GDM1 (cell line): ENCODE measurements at places on chromosomes 11 and 22.

- no peak for DNase-seq
Observed at GRCh38 chr22:46596819-46597218, 23.4 kb upstream of the GRAMD4 start.

GRCh38 chr22:41367039-41367679 lies 14.6 kb upstream of the TEF start:
- no peak for DNase-seq

DNA sequence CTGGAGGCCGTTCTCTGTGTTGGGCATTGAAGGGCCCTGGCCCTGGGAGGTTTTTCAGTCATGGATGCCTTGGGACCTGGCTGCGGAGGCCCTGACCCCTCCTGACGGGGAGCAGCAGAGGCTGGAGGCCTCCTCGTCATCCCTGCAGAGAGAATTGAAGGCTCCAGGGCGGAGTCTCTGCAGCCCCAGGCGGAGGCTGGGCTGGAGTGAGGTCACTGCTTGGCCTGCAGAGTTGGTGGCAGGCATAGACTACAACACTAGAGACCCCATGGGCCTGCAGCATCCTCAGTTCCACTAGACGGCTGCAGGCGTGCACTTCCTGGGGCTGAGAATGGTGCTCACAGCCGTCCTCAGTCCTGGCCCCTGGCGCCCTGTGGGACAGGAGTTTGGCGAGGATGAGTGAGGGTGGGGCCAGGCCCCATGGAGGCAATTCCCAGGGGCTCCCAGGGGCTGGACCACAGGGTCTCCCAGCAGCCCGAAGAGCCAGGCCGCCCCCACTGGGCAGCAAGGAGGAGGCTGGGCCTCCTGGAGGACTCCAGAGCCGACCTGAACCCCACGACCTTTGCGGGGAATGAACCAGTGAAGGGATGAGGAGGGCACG lies 1194.9 kb downstream of the BRD1 start:
- no peak for DNase-seq

DNA sequence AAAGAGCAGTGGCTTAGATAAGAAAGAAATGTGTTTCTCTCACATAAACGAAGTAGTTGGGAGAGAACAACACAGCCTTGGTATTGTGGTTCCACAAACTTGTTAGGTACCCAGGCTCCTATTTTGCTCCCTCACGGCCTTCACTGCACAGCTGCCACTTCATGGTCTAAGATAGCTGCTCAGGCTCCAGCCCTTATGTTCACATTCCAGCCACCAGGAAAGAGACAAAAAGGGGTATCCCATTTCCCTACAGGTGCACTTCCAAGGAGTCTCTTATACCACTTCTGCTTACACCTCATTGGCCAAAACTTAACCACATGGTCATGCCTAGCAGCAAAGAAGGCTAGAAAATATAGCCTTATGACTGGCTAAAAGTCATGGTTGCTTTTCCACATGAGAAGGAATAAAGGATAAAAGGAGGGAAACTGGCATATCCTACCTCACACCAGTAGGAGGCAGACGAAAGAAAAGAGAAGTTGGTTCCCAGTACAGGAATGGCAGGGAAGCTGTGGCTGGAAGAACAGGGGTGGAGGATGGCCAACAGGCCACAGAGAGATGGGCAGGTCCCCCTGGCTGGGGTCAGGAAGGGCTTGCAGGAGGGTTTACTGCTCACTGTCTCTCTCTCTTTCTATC lies 5.4 kb upstream of the HDHD5 start:
- no peak for DNase-seq

DNA sequence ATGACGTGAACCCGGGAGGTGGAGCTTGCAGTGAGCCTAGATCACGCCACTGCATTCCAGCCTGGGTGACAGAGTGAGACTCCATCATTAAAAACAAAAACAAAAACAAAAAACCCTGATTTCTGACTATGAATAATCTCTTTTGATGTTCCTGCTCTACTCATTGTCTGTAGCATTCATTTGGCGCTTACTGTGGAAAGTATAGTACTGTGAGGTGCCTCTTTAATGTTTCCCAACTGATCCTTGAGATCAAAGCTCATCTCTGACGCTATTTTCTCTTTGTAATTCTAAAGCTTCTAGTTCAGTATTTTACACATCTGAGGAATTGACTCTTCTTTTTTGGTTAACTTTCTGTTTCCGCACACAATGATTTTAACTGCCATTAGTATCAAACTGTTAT lies 60.0 kb downstream of the GRK3 start:
- DNase-seq = no peak

GRCh38 chr22:40281717-40282116 lies 64.6 kb upstream of the ADSL start:
- DNase-seq = no peak

DNA sequence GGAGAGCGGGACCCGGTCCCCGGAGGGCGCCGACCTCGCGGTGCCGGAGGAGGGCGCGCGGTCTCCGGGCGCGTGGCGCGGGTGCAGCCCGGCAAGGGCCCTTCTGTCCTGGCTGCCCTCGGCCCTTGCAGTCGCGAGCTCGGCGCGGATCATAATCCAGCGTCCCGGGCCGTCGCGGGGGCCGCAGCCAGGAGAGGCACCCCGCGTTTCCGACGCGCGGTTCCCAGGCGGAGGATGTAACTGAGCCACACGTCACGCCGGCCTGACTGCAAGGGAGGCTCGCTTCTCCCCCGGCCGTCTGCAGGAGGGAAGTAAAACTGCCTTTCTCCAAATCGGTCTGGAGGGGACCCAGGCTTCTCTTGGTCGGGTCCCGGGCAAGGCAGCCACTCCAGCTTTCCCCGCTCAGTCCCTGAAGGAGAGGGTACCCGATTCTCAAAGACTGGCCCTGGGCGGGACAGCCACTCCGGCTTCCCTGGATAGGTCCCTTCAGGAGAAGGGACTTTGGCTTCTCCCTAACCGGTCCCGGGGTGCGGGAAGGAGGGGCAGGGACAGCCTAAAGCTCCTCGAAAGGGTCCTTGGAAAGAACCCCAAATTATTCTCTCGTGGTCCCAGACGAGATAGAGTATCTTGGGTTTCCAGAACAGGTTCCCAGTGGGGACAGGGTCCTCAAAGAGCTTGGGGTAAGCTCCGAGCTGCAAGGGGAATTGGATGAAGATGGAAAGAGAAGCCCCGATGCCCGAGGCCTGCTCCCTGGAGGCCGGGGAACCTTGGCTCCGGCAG lies 836 bp downstream of the SPON1 start:
- no peak for DNase-seq

- no peak for DNase-seq
Observed at GRCh38 chr11:64522843-64523380, 68.1 kb upstream of the SLC22A12 start.

DNA sequence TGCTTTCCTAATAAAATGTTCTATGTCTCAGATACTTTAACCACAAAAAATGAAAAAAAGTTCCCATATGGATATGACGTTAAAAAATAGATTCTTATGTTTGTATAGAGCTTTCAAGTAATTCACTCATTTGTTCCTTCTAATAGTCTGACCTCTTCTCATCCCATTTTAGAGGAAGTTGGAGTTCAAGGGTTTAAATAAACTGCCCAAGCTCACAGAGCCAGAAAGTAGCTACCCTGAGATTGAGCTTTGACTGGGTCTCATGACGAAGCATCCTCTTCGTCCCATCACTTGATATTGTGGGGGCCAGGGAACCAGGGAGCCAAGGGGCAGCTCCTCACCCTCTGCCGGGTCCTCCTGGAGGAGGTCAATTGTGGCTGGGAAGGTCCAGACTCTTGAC lies 116.3 kb downstream of the CCDC81 start:
- no peak for DNase-seq

DNA sequence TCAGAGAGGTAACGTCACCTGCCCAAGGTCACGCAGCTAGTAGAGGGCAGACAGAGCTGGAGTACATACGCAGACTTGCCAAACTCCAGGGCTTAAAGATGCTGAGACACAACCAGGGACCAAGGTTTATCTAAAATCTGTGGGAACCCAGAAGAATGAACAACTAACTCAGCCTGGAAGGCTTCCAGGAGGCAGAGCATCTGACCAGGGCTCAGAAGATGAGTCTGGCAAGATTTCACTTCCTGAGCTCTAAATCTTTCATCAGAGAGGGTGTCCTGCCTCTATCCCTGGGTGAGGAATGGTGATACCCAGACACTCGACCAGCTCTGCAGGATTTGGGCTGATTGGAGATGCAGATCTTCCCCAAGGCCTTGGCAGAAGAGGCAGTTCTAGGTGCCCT lies 9.1 kb downstream of the GAL3ST1 start:
- no peak for DNase-seq

- no peak for DNase-seq
Observed at GRCh38 chr11:128568166-128568778, 19.1 kb downstream of the ETS1 start.

DNA sequence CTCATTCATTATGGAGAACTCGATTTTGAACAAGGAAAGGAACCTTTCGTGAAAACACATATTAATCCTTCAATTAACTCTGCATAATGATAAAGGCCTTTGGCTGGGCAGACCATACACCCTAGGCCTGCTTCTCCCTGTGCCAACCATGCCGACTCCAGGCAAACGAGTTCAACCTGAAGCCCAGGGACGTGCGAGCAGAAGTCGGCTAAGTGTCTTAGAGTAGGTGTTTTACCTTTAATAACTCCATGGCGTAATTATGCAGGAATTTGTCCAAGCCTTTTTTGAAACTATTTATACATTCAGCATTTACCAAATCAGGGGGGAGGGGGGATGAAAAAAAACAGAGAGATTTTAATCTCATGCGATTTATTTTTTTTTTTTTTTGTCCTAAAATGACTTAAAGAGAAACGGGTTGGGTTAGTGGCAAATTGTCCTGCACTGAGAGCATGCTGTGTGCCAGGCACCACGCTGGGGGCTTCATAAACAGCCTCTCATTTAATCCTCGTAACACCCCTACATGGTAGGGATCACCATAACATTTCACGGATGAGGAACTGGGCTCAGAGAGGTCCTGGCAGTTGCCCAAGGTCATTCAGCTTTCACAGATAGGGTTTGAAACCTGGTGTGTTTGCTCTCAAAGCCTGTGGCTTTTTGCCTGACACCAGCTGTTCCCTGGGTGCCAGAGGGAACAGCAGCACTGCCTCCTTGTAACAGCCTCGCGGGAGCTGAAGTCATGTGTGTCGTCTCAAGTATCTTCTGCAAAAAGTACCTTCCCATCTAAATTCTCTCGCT lies 423.9 kb downstream of the MN1 start:
- DNase-seq = no peak

GRCh38 chr11:57619331-57619730 lies 21.8 kb downstream of the SERPING1 start:
- no peak for DNase-seq

- peak; percentile 24 for DNase-seq
Observed at GRCh38 chr22:19909350-19910179, 32.0 kb upstream of the COMT start.

DNA sequence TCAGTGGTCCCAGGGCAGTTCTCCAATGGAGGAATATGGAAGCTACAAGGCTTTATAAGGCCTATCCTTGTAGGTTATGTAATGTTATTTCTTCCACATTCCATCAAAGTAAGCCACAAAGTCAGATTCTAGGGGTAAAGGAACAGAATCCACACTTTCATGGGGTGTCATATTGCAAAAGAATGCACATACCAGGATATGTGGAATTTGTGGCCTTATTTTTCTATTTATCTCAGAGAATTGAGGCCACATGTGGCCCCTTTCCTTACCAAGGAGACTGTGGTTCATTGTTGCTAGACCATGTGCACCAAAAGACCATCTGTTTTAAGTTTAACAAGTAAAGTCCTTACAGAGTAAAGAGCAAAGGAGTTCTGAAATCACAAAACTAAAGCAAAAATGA lies 12.9 kb downstream of the LRRC4C start:
- no peak for DNase-seq

DNA sequence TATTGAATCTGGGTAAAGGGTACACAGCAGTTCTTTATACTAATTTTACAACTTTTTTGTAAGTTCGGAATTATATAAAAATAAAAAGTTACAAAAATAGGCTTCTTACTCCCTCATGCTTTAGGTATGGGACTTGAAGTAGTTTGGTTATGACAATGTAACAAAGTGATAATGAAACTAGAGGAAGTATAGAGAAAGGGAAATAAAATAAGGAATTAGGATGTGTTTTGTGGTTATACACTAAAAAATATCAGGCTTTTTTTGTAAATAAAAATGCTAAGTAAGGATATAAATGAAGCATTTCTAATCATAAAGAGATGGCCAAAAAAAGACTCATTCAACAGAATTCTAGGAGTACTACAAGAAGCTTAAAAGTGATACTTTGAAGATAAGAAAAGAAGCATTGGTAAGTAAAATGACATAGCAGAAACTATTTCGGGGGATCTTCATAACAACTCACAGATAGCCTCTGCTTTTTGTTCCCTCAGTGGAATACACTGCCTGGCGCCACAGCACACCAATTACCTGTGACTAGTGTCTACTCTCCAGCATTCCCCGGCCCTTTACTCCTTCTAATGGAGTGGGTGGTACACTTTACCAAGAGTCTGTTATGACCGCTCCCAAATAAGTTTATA lies 322.7 kb upstream of the PITPNB start:
- DNase-seq = no peak

DNA sequence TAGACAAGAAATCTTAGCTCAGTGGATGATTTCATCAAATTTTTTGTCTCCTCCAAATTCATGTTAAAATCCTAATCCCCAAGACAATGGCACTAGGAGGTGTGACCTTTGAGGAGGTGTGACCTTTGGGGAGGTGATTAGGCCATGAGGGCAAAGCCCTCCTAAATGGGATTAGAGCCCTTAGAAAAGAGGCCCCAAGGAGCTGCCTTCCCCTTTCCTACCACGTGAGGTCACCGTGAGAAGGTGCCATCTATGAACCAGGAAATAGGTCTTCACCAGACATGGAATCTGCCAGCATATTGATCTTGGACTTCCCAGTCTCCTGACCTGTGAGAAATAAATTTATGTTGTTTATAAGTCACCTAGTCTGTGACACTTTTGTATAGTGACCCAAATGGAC lies 138.7 kb downstream of the TRIM29 start:
- no peak for DNase-seq

DNA sequence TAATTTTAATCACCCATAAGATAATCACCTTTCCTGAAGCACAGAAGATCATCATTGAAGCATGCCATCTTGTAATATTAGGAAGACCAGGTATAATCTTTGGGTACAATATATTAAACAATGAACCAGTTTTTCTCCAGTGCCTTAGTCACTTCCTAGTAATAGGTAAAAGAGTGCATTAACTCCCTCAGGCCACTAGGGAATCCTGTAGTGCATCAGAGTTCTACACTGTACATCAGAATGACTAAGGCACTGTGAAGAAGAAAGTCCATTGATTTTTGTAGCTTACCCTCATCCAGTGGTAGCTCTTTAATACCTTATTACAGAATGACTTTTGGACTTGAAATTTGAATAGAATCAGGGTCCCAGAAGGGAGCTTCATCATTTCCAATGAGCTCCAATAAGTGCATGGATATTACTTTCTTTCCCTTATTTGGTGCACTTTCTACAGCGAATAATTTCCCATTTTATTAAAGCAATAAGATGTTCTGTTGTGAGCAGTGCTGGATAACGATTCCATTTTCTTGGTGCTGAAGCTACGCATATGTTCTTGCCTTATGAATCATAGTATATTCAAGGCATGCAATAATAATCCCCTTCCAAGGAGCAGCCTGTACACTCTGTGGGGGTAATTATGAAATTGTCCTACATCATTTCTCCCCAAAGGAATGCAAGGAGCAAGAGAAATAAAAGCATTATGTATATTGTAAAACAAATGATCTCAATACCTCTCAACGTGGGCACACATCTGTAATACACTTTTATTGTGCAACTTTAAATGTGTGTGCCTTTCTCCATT lies 4.7 kb downstream of the C11orf87 start:
- no peak for DNase-seq
